ENCODE measurements at places on chromosomes 5 and 9. TPM values are rescaled to one million over a fixed set of nuclear protein-coding genes. Genes with fewer than 3 reads are reported as not detected.

- DNase-seq, result no peak
These were observed 5.5 kb downstream of the C5orf15 start for GRCh38 chr5:133962801-133963476.

GRCh38 chr5:13251623-13252376, 692.7 kb downstream of the DNAH5 start:
- DNase-seq, result no peak

DNA sequence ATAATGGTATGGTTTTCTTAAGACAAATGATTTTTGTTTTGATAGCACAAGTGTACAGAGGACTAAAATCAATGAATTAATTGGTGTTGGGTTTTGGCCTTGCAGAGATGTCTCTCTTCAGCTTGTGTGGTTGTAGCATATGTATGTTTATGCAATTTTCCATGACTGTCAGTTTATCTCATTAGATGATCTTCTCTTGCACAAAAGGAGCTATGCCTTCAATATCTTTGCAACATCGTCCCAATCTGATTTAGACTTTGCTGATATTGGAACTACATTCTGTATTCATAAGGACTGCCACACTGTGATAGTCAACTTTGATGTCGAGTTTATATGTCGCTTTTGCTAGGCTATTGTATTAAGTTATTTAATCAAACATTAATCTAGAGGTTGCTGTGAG, 140.0 kb upstream of the TAF11L2 start:
- DNase-seq, result no peak

DNA sequence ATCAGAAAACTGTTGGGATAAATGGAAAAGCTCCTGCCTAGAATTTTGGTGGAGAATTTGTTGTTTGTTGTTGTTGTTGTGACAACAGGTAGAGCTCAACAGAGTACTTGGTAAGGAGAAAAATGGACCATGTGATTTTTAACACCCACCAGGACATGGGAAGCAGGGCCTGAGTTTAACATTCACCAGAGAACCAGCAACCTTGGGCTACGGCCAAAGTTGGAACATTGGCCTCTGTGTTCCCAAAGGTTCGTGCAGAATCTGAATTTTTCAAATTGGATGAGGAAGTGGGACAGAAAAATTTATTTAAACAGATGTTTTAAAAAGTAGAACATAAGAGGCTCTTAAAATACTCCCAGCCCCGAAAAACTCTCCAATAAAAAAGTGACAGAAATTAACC, 127.0 kb downstream of the GNA14 start:
- peak; percentile 46 for DNase-seq

Gene NDOR1
- 7.5 TPM for total RNA-seq

Gene UNC5A
- not detected for total RNA-seq

DNA sequence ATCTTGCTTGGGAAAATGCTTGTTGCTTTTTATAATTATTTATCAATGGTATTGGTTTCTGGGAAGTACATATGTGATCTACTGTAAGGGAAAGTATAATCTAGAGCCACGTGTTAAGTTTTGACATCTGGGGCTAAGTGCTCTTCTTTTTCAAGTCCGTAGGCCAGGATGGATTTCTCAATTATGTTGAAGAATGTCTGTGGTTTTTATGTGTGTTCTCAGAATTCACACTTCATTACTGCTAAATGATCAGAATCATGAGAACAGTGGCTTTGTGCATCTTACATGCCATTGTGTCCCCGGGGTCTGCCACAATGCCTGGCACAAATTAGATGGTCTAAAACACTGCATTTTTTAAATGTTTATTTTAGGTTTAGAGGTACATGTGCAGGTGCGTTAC, 14.5 kb upstream of the AUH start:
- no peak for DNase-seq

- DNase-seq, result no peak
These were observed 24.8 kb downstream of the GRIA1 start for GRCh38 chr5:153515301-153515700.

DNA sequence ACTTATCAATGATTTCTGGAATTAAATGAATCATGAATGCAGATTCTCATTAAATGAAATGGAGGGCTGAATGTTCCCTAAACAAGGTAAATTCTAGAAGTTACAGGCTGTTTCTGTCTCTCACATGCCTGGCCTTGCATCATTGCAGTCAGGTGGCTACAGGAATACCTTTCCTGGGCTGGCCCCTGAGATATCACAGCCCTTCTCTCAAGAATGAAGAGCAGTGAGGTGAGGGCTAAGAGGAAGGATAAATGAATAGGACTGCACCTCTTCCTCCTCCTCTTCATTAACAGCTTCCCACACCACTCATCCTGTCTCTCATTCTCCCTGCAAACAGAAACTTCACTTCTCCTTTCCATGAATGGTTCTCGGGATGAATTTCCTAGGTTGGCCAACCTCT, 22.5 kb downstream of the ARHGEF28 start:
- DNase-seq, result no peak

Gene SGCD
- 3.1 TPM for total RNA-seq

- no peak for DNase-seq
These were observed 34.0 kb upstream of the ZSWIM6 start for GRCh38 chr5:61298066-61298465.

Gene ERCC8
- 4.3 TPM for total RNA-seq

Gene CAMK2A
- not detected for total RNA-seq

- no peak for DNase-seq
These were observed 27.7 kb downstream of the ACTBL2 start for GRCh38 chr5:57454896-57455295.

GRCh38 chr5:16152601-16153568, 26.7 kb downstream of the MARCHF11 start:
- DNase-seq, result no peak

Gene NACC2
- 12.4 TPM for total RNA-seq

DNA sequence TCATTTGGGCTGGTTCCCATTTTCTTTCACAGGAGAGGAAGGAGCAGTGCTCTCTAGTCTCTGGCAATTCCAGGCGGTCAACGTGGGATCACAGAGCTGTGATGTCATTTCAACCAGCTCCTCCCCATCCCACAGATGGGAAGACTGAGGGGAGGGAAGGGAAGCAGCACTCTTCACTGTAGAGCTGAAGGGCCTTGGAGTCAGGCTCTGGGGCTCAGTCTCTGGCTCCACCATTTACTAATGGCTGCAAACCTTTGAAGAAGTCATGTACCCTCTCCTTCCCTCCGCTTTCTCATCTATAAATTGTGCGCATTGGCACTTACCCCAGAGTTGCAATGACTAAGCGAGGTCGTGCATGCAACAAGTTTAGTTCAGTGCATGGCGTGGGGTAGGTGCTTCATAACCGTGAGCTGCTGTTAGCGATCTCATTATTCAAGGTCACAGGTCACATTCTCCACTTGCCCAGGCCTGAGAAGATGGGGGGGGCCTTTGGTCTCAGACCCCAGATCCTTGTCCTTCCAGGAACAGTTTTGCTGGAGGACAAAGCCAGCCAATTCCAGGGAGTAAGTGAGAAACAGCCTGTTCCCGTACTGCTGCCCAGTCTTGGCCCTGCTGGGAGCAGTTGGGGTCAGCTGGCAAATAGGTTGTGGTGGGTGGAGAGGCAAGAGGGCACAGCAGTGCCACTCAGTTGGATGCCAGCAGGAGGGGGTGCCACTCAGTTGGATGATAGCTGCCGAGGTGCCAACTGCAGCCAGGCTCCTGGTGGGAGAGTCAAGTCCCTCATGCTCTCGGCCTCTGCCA, 136.7 kb downstream of the RGS3 start:
- no peak for DNase-seq

Gene BAAT
- total RNA-seq, result 546 TPM

DNA sequence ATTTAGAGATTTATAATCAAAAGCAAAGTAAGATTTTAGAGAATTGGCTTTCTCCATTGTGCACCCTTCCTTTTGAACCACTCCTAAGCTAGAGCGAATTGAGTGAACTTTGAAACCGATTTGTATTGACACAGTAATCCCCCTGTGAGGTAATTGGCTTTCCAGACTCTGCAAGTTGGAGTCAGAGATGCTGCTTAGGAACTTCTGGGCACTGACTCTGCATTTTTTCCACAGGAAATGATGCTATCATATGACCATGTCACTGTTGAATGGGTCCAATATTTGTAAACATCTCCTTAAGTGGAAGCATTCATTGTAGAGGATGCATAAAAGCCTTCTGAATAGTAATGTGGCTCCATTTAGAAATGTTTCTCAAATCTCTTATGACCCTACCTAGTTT, 394.4 kb upstream of the ZNF608 start:
- DNase-seq, result no peak

Gene AK1
- 41.3 TPM for total RNA-seq

Gene CCNG1
- total RNA-seq, result 87.0 TPM

DNA sequence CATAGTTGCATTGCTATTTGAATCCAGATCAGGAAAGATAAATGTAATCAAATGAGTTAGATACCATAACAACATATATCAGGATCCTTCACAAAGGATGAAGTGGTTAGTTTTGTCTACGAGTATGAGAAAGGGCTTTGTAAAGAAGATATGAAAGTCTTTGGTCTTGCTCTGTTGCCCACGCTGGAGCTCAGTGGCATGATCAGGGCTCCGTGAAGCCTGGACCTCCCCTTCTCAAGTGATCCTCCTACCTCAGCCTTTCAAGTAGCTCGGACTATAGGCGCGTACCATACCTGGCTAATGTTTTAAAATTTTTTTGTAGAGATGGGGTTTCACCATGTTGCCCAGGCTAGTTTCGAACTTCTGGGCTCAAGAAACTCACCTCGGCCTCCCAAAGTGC, 1.8 kb downstream of the SMC5 start:
- no peak for DNase-seq

Gene ZNF622
- 13.4 TPM for total RNA-seq

- no peak for DNase-seq
These were observed 38.7 kb downstream of the DUSP1 start for GRCh38 chr5:172732201-172732865.

- peak; percentile 20 for DNase-seq
These were observed 394.0 kb upstream of the KLF4 start for GRCh38 chr9:107883496-107884124.
